ENCODE measurements at places on chromosomes 5 and 9.
A peak's percentile ranks its signal among the peaks of the same experiment; 100 is the strongest.

GRCh38 chr5:108623826-108624225 lies 123.9 kb upstream of the FER start:
- DNase-seq: no peak

DNA sequence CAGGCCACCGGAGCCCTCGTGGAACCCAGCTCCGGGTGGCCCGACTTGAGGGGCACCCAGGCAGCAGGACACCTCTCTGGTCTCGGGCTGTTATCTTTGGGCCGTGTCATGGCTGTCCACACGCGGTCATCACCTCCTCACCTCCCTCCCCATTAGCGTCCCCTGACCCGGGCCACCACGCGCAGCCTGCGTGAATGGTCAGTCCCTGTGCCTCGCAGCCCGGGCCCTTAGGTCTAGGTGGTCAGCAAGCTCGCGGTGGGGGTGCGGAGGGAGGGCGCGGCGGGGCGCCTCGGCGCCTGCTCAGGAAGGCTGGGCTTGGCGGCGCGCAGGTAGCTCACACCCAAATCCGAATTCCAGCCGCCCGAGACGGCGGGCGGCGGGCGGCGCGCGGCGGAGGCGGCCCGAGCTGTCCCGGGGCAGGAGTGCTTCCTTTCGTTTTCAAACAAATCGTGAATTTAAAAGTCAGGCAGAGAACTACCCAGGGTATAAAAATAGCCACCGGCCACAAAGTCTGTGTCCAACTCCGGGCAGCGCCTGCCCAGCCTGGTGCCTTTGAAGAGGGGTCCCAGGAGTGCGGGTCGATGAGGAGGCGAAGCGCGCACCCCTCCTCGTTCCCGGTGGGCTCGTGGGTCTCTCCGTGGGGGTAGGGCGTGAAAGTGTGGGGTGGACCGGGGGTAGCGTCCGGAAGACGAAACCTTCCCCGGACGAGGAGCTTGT lies 1.0 kb upstream of the RXRA start:
- no peak for DNase-seq

DNA sequence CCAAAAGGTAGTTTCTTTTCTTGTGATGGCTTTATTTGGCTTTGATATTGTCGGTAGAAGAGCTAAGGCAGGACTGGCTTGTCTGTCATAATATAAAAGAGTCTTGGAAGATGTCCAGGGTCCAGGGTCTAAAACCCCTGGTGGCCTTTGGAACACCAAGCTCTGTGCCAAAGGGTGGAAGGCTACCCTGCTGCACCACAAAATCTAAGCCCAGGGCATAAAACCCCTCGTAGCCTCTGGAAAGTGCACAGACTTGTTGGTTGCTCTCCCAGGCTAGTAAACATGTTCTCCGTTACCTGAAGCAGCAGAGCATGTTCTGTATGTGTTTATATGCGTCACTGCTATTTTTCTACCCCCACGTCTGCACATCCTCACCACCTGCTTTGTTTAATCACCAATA lies 75.5 kb downstream of the OSTF1 start:
- no peak for DNase-seq

GRCh38 chr9:93288341-93288740 lies 104.4 kb downstream of the WNK2 start:
- DNase-seq: no peak

- no peak for DNase-seq
Observed at GRCh38 chr5:10581867-10582511, 18.1 kb downstream of the ANKRD33B start.

DNA sequence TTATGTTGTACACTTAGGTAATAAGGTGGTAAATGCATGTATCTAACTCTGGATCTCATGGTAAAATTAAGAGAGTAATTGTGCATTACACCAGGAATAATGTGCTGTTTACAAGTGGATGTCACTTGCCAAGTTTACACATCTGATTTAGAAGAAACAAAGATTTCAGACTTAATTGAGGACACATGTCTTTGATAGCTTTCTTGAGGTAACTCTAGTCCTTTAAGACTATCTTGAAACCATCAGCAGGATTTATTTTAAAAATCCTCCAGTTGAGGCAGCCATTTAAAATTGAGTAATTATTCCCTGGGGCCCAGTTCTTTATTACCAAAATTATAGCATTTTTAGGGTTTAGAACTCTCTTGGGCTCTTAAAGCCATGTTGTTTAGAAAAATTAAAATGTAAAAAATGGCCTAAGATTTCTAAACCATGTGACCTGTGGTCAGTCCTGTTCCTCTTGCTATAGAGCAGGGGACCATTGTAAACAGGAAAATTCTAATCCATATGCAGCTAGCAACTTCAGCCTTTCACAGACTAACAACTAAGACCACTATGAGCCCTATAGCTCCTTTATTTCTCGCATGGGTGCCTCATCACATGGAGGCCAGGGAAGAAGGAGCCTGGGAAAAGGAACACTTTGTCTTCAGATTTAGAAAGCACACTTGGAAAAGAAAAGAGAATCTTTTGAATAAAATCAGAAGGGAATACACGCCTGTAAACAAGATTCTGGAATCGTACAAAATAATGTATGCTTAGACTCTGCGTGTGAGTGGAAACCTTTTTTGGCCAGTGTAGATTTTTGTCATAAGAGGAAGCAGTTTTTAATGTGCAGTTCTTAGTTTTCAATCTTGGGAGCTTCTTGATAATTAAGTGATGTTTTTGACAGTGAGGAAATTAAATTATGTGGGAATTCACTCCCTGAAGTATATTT lies 71.2 kb downstream of the ZSWIM6 start:
- DNase-seq: no peak

DNA sequence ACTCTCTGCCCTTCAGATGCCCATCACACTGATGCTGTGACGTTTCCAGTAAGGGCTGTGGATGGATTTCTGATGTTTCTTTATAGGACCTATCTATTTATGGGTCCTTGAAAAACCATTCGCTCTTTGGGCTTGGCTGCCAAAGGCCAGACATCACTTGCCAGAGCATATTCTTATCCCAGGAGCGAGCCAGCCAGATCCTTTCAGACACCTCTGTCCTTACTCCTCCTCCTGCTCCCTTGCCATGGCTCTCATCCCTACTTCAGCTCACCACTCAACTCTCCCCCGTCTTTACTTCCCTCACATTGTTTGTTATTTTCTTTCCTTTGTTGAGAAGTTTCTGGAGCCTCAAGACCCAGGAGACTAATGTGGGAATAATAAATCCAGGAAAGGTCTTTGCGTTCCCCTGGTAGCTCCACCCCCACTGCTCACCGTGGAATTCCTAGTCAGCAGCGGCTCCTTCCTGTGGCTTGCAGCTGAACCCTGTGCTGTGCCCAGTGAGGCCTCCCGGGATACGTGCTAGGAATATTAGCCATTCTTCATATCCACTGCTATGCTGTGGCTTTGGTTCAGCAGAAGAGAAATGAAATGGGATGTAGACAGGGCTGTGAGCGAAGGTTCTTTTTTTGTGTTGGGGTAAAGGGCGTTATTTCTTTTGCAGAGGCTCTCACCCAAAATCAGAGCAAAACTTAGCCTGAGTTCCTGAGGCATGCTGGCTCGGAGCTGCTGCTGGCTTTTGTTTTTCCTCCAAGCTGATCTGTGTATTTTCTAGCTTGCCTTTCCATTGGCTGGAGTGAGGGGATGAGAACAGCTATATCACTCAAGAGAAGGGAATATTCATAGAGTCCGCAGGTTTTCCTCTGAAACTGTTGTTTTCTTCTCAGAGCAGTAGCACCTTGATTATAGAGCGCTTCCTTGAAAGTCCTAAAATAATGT lies 171.1 kb downstream of the SAXO1 start:
- DNase-seq: no peak

DNA sequence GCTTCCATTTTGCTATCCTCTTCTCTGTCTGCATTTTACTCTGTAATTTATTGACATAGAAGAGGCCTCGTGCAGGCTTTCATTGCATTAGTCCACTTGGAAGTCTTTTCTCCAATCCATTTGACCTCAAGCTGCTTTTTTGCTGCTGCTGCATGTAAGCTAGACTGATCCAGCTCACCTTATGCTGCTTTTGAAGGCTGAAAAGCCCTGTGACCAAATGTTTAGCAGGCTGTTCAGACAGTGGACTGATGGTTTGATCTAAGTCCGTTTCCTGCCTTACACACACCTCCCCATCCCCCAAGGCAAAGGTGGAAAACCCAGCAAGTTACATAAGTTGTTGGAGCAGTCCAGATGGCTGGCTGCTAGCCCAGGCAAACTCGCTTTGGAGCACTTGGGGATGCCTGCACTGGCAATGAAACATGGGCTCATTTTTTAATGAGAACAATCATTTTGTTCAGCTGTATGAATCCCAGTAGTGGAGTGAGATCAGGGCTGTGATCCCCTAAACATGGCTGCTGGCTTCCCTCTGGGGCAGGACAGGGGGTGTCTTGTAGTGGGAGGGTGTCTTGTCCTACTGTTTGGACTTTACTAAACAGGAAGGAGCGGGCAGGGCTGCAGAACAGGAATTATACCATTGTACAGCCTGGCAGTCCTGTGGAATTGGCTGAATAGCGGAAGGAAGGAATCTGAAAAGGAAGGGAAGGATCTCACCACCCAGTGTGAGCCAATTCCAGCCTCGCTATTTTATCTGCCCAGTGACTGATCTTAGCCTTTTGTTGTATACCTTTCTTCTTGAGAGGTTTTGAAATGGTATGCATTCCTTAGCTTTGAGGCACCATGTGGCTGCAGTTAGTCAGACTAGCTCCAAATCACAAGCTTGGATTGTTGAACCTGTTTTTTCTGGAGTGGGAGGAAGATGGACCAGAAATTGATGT lies 212.0 kb downstream of the ARHGAP26 start:
- no peak for DNase-seq

GRCh38 chr9:88706193-88707113 lies 171.5 kb downstream of the NXNL2 start:
- DNase-seq: no peak

GRCh38 chr9:34379334-34380033 lies 2.8 kb upstream of the MYORG start:
- DNase-seq: peak; percentile 84

GRCh38 chr9:93122721-93123221 lies 11.3 kb downstream of the NINJ1 start:
- DNase-seq: no peak

GRCh38 chr5:67375606-67376005 lies 179.0 kb upstream of the CD180 start:
- DNase-seq: no peak

GRCh38 chr5:81779125-81779915 lies 28.4 kb upstream of the SSBP2 start:
- peak; percentile 3 for DNase-seq

DNA sequence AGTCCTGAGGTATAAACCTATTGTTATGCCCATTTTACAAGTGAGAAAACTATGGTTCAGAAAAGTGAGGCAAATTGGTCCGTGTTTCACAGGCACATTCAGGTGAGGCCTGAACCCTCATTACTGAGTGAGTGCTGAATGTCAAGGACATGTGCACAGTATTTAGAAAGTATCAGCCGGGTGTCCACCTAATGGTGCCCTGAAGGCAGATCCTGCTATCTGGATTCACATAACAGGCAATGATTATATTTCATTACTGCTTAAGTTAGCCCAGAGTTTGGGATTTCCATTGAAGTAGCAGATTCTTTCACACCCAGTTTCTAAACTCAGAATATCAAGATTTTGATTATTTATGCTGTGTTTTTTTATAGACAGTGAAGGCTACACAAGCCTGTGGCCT lies 142.7 kb downstream of the LHFPL2 start:
- no peak for DNase-seq

DNA sequence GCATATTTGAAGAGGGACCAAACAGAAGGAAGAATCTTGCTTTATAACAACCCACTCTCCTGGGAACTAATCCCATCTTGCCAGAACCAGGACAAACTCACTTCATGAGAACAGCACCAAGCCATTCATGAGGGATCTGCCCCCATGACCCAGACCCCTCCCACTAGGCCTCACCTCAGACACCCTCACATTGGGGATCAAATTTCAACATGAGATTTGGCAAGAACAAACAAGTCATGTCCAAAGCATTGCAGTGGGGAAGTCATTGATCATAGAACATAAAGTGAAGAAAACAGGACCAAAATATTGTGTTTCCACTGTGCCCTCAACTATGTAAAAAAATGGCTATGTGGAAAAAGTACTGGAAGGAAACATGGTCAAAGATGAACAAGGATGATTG lies 43.9 kb downstream of the MAP1B start:
- no peak for DNase-seq

GRCh38 chr5:167934551-167934971 lies 356.9 kb upstream of the WWC1 start:
- DNase-seq: no peak

DNA sequence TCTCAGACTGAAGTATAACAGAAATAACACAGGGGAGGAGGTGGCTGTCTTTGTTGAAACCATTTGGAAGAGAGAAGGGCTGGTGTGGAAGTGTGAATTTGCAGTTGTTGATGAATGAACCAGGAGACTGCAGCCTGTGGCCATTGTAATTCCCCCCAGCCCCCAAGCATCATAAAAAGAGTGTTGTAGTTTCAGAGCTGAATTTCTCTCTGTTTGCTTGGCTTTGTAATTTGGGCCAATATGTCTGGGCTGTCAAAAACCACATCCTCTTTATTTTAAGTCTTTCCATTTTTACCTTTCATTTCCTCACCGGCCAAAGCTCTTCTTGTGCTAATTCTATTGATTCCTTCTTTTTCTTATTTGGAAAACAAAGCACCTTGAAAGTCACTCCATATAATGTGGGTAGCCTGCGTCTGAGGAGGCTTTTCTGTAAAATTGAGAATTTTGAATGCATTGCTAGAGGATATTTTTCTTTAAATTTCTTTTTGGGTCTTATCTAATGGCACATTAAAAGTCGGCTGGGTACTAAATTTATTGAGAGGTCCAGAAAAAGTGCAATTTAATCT lies 383.3 kb downstream of the OSTF1 start:
- DNase-seq: no peak

GRCh38 chr5:95892784-95893354 lies 68.8 kb downstream of the ELL2 start:
- DNase-seq: no peak

- no peak for DNase-seq
Observed at GRCh38 chr5:6730407-6730806, 17.2 kb downstream of the TENT4A start.

GRCh38 chr9:27210588-27210987 lies 86.4 kb downstream of the EQTN start:
- no peak for DNase-seq

GRCh38 chr5:150001660-150002486 lies 1.3 kb downstream of the HMGXB3 start:
- peak; percentile 5 for DNase-seq

GRCh38 chr9:129648764-129649115 lies 6.8 kb upstream of the ASB6 start:
- DNase-seq: no peak
